Right lung (tissue), 10 donors: ENCODE measurements at places on chromosomes 4 and X.

DNA sequence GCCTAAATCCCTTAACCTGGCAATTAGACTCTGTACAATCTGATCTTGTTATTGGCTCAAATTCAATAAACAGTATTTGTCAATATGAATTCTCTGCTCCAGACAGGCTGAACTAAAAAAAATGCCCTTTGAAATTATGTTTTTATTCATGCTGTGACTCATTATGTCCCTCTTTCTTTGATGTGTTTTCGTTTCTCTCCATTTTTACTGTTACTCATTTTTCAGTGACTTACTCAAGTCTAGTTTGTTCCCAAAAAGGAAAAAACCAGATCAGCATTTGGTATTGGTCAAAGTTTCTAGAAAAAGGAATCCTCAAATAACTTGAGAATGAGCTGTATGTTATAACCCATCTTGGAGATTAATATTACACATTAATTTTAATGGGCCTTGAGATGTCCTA, 40.4 kb downstream of the UNC5C start:
- DNase-seq = no peak

- no peak for DNase-seq
These were observed 23.7 kb downstream of the TBL1X start for GRCh38 chrX:9488586-9488985.

DNA sequence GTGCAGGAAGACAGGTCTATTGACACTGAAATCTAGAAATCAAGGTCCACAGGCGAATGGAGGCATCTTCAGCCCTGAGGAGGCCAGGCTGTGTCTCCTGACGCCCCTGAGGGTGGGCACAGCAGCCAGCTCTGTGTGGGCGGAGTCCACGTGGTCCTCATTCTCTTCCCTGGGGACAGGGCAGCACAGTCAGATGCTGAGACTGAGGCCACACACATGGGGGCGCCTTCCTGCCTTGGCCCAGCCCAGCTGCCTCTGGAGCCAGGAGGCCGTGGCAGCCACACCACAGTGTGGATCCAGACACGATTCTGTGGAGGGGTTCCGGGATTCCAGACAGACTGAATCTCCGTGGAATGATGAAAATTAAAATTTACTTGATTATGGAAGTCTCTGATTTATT, 20.8 kb downstream of the FGFR3 start:
- no peak for DNase-seq

DNA sequence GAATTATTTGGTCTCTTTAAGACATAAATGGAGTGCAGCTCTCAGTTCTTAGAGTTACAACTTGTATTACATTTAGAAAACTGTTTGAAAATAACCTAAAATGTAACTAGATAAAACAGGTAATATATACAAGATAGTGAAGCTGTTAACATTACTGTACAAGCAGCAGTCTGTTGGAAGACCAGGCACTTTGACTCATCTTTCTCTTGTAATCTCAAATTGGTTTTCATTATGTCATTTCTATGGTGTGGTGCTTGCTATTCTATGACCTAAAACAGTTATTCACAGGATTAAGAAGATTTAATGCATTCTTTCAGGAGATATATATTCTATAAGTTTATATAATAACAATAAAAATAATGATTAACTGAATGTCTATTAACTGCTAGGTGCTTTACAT, 282.5 kb upstream of the PITX2 start:
- no peak for DNase-seq

- DNase-seq = no peak
These were observed 14.9 kb downstream of the RASL11B start for GRCh38 chr4:52877036-52877435.

DNA sequence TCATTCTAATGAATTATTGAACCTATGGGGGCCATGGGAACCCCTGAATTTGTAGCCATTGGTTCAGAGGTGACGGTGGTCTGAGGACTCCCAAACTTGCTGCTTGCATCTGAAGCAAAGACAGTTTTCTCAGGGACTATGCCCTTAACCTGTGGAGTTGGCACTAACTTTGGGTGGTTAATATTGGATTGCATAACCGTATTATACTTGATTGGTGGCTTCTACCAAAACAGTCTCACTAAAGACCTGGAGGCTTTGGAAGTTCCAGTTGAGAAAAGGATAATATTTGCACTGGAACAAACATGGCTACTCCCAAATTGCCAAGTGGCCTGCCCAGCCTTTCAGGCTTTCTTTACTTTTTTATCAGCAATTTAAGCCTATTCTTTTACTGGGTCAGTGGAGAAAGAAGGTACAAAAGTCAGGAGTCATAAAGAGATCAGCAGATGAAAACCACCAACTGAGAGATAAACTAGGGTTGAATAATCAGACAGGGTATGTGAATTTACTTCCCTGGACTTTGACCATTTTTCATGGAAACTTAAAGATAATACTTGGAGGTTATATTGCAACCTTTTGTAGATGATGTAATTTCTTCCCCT, 7.9 kb upstream of the KLHL8 start:
- no peak for DNase-seq

GRCh38 chr4:140790765-140791164, 34.6 kb upstream of the TBC1D9 start:
- DNase-seq = no peak

GRCh38 chr4:123113155-123113554, 190.8 kb upstream of the NUDT6 start:
- no peak for DNase-seq

DNA sequence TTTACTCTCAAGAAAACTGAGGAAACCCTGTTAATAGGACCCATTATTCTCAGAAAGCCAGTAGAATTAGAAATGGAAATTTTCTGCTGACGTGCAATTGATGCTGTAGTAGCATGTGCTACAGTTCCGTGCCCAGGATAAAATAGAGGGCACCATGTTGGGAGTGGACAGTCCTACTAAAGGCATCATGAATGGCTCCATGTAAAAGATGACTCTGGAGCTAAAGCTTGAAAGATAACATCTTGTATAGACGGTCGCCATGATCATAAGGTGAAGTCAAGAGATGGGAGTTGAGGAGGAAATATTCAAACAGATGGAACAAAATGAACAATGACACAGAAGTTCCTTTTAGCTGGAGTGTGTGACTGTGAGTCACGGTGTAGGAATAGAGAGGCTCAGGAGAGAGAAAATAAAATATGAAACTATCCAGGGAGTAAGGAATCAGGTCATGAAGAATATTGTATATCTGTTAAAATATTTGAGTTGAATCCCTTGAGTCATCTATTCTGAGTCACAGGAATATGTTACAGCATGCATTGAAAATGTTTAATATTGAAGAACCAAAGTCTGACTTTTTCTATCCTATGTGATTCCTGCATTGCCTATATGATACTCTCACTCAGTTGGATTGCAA, 31.8 kb downstream of the ANXA10 start:
- DNase-seq = no peak

- peak; percentile 68 for DNase-seq
These were observed 147.9 kb downstream of the LRBA start for GRCh38 chr4:150867148-150867547.
